ENCODE measurements at places on chromosomes 5 and 9.

- no peak for DNase-seq
These were observed at the start of gene PRKACG for GRCh38 chr9:69014013-69014412. PRKACG (minus strand) TSS chr9:69014113; CDS start chr9:69014092, 21 bp downstream.

- no peak for DNase-seq
These were observed 128.1 kb downstream of the DMRTA1 start for GRCh38 chr9:22574740-22575139.

- peak; percentile 58 for DNase-seq
These were observed 5.9 kb upstream of the FOXD1 start for GRCh38 chr5:73454379-73455036.

DNA sequence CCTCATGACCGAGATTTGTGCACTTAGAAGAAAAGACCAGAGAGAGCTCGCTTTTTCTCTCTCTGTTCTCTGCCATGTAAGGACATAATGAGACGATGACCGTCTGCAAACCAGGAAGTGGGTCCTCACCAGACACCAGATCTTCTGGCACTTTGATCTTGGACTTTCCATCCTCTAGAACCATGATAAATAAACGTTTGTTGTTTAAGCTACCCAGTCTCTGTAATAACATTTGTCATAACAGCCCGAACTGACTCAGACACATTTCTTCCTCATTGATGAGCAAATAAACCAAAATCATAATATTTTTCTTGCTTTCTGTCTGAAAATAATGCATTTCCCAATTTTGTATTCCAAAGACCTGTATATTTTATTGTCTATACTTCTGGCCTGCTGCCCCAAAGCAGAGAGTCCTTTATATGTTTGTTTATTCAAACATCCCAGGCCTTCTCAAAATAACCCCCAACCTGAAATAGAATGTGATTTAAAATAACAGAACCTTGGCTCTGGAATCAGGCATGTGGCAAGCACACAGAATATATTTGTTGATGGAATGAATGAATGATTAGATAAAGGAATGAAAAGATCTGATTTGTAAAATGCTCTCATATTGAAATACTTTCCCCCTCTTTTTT, 396.5 kb downstream of the ADGRV1 start:
- DNase-seq = no peak

GRCh38 chr5:154608531-154609011, 130.5 kb upstream of the HAND1 start:
- no peak for DNase-seq

- no peak for DNase-seq
These were observed 8.4 kb downstream of the PCYOX1L start for GRCh38 chr5:149366169-149366729.

DNA sequence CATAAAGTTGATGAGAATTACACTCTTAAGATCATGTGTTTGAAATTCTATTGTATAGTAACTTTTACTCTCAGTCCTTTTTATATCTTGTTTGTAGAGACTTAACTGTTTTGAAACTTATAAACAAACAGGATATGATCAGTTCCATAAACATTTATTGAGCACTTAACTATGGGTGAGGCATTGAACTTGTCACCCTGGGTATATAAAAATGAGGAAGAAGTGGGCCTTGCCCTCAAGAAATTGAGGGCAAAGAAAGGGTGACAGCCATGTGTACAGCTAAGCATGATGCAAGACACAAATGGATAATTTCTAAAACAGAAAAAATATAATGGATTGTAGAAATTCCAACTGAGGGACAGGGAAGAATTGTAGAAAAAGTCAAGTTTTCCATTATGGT, 15.7 kb downstream of the UNC13B start:
- no peak for DNase-seq

DNA sequence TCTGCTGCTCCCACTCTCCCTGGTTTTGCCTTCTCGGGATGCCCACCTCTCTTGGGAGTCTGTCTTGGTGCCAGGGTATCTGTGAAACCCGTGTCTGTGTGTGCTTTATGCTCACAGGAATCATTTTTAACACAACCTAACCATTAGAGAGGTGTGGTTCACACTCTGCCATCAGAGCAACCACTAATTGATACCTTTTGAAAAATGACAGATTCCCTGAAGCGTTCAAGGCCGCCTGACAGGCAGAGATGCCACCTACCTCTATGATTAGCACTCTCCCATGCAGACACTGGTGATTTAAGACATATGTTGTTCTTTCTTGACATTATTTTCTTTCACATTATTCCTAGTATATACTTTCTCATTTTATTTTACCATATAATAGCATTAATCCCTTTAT, 207.3 kb upstream of the SGCD start:
- DNase-seq = no peak

DNA sequence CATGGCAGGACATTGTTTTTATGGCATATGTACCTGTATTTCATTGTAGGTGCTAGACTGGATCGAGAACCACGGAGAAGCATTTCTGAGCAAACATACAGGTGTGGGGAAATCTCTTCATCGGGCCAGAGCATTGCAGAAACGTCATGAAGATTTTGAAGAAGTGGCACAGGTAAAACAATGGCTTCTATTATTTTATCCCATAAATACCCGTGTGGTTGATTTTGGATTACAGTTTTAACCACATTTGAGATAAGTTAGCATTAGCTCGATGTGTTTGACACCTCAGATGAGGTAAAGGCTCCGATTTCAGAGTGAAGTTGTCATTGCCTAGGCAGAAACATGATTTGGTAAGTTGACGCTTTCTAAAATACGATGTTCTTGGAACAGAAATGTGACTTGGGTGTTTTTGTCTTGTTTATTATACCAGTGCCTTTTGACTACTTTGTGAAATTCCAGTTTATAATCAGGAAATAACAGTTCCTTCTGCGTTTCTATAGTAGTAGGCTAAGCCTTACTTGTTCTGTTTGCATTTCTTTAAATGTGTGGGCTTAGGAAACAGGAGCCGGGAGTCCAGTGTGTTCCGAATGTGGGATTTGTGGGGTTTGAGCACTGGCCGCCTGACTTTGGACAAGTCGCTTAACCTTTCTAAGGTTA, 187.7 kb downstream of the TRIO start:
- no peak for DNase-seq

- DNase-seq = peak; percentile 61
These were observed 141.4 kb upstream of the PIK3R1 start for GRCh38 chr5:68074048-68074632.

- DNase-seq = peak; percentile 57
These were observed 23.9 kb downstream of the C5orf15 start for GRCh38 chr5:133944263-133945185.

- DNase-seq = no peak
These were observed 174.0 kb downstream of the GDNF start for GRCh38 chr5:37665889-37666288.

GRCh38 chr5:79509244-79509885, 4.6 kb downstream of the HOMER1 start:
- DNase-seq = no peak

DNA sequence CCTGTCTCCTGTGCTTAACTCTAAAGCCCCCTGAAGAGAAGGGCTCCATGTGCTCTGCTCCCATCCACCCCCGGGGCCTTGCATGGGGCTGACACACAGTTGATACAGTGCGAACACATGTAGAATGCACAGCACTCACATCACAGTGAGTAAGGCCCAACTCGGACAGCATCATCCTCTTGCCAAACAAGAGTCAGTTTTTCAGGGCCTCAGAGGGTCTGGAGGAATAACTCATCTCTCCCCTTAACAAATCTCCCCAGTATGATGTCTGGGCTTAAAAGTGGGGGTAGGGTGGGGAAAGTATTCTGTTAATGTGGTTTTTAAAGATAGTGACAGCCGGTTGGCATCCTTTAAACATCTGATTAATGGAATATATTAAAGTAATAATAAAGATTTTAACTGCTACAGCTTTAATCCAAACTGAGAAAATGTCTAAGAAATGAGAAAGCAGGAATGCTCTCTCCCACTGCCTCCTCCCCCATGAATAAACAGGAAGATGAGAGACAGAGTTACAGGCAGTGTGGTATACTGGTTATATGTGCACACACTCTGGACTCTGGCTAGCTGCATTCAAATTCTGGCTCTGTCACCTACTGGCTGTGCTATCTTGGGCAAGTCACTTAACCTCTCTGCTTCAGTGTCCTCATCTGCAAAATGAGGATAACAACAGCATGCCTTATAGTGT, 22.5 kb downstream of the APBA1 start:
- peak; percentile 63 for DNase-seq

DNA sequence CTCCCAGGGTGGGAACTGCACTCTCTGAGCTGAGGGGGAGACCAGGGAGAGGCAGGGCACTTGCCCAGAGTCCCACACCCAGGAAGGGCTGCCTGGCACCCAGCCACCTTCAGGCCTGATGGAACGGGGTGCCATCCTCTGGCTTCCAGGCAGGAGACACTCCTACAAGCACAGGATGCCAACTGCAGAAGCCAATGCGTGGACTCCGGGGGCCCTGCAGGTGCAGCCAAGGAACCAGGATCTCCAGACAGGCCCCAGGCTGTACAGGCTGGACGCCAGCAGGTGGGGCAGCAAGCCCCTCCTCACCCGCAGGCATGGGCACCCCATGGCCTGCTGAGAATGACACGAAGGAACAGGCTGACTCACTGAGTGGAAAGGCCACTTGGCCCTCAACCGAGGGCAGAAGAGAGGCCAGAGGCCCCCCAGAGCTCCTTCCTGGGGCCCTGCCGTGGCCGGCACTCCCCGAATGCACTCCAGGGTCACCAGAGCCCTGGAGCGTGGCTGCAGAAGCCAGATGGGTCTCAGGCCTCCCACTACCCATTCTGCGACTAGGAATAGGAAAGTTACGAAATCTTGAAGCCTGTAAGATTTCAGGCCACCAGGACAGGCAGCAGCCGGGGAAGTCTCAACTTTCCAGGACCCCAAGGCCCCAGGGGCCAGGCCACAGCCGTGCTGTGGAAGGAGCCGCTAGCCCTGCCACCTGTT, 15.7 kb downstream of the NACC2 start:
- no peak for DNase-seq

- peak; percentile 61 for DNase-seq
These were observed at the start of gene NME5 for GRCh38 chr5:138138949-138139780. NME5 (minus strand) TSS chr5:138139428; CDS start chr5:138138780, 648 bp downstream.

DNA sequence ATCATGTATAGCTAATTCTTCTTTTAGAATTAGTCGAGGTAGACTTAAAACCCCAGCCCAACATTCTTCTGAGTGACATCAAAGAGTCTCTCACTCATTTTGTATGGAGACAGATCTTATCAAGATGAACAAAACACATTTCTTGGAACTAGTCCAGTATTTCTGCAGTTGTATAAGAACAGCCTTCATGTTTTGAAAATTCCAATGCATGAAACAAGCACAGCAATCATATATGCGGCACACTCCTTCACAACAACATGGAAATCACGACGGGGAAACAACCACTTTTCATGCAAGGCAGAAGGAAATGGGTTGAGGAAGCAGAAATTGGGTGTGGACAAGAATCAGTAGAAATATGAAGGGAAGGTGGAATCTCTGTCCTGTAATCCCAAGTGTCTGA, 113.8 kb downstream of the PLK2 start:
- no peak for DNase-seq

GRCh38 chr5:125987677-125988255, 435.4 kb upstream of the GRAMD2B start:
- no peak for DNase-seq

- no peak for DNase-seq
These were observed 130.4 kb upstream of the PRLR start for GRCh38 chr5:35360671-35361070.

DNA sequence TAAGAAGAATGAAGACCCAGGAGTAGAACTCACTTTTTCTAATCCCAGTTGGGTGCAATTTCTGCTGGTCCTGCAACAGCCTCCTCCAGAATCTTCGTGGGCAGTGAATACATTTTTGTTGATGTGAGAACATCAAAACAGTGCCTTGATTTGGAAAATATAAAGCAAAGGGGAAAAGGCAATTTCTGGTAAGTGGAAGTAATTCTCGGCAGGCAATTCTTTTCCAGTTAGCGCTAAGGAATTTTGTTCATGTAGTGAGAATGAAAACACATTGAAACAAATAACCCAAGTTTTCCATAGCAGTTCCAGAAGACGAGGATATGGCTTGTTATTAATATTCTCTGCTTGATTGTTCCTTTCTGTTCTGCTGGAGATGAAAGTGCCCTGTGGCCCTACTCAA, 178.7 kb downstream of the SPATA31D1 start:
- DNase-seq = no peak

DNA sequence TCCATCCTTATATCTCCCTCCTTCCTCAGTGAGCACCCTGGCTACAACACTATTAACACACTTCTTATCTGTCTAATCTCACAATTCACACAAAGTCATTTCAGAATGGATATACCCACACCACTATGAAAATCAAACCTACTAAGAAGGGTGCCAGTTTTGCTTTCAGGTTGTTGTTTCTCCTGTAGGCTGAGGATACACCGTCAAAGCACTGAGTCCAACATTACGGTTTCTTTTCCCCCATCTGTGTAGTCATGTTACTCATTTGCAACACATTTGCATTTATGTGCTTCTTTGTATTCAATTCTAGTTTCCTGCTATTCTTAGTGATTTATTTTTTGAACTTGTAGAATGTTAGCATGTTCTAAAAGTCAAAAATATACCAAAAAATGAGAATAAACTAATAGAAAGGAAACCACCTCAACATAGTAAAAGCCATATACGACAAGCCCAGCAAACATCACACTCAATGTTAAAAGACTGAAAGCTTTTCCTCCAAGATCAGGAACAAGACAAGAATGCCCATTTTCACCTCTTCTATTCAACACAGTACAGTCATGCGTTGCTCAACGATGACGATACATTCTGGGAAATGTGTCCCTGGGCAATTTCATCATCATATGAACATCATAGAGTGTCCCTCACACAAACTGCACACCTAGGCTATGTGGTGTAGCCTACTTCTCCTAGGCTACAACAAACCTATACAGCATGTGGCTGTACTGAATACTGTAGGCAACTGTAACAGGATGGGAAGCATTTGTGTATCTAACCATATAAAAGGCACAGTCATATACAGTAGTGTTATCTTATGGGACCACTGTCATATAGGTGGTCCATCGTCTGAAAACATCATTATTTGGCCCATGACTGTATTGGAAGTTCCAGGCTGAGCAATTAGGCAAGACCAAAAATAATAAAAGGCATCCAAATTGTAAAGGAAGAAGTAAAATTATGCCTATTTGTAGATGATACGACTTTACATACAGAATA, 6.3 kb downstream of the ROR2 start:
- DNase-seq = peak; percentile 72

DNA sequence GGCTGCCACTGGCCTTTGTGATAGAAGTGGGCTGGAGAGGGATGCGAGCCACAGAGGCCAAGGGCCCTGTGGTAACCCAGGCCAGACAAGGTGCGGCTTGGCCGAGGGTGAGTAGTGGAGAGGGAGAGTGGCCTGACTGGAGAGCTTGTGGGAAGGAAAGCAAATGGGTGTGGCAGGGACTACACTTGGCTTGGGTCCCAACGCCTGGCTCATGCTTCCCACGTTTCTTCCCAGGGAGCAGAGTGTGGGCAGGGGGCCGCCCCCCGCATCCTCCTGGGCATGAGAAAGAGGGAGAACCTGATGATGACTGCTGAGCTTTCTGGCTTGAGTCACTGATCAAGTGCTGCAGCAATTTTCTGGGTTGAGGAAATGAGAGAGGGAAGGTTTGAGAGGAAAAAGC, 95.7 kb downstream of the ANKH start:
- peak; percentile 92 for DNase-seq

DNA sequence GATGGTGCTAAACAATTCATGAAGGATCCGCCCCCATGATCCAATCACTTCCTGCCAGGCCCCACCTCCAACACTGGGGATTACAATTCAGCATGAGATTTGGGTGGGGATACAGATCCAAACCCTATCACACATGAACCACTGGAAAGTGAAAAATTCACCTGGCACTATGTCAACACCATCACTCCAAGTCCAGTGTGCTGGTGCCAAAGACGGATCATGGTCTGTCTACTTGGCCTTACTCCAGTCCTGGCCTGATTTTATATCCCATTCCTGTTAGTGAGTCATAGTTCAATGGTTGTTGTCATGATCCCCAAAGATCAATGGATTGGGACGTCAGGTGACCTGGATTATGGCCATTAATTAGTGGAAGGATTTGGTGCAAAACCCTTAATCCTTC, 147.4 kb upstream of the RPS23 start:
- DNase-seq = peak; percentile 60

Measured in fibroblast of mammary gland (primary cell).